ENCODE measurements at places on chromosomes 7 and 10.

- DNase-seq = no peak
Observed at GRCh38 chr7:157668884-157669767, 332.3 kb downstream of the DNAJB6 start.

GRCh38 chr7:20317413-20317812, 13.3 kb upstream of the ITGB8 start:
- no peak for DNase-seq

DNA sequence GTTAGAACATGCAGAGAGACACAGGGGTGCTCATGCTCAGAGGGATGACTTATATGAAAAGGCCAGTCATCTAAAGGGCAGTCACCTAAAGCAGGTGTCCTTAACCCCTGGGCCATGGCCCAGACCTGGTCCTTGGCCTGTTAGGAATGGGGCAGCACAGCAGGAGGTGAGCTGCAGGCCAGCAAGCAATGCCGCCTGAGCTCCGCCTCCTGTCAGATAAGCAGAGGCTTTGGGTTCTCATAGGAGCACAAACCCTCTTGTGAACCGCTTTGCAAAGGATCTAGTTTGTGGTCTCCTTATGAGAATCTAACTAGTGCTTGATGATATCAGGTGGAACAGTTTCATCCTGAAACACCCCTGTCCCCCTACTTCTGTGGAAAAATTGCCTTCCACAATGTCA, 14.5 kb downstream of the ANKRD7 start:
- DNase-seq = no peak

GRCh38 chr10:7111561-7111960, 299.3 kb downstream of the SFMBT2 start:
- DNase-seq = no peak

- no peak for DNase-seq
Observed at GRCh38 chr10:66982792-66983474, 57.1 kb downstream of the LRRTM3 start.

DNA sequence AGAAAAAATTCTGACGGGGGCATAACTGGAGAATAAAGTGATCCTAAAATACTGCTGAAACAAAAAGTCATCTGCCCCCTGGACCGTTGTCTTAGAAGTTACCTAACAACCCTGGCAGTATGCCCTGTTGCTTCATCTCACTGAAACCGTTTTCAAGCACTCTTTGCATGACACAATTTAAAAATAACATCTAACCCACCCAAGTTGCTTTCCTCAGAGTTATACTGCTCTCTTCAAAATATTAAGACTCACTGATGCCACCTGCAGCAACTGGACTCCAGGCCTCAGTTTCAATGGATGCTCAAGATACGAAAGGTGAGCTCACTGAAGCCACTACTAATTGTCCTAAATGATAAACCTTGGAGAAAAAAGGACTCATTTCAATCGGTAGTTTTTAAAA, 57.4 kb downstream of the CDK6 start:
- DNase-seq = no peak

- DNase-seq = no peak
Observed at GRCh38 chr7:3922175-3922635, 621.2 kb downstream of the SDK1 start.

DNA sequence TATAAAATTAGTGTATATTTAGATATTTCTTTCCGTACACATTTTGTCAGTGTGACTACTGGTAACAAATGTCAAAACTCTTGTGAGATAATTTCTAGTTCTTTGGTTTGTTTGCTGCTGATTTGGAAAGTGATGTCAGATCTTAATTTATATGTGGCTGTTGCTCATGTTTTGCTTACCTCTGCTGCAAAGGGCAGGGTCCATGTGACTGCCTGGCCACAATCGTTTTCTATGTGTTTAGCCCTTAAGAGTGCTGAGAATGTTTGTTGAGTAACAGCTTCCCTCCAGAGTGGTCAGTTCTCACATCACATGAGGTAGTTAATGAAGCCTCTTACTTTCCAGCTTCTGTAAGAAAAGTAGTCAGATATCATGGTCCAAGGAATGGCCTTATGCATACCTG, 4.2 kb downstream of the NRBF2 start:
- DNase-seq = no peak

GRCh38 chr10:100985336-100985735, 2.0 kb downstream of the MRPL43 start:
- no peak for DNase-seq

- no peak for DNase-seq
Observed at GRCh38 chr7:157431951-157432540, 95.2 kb downstream of the DNAJB6 start.
